Naive thymus-derived CD8-positive, alpha-beta T cell (primary cell): ENCODE measurements at places on chromosomes 13 and 19.

DNA sequence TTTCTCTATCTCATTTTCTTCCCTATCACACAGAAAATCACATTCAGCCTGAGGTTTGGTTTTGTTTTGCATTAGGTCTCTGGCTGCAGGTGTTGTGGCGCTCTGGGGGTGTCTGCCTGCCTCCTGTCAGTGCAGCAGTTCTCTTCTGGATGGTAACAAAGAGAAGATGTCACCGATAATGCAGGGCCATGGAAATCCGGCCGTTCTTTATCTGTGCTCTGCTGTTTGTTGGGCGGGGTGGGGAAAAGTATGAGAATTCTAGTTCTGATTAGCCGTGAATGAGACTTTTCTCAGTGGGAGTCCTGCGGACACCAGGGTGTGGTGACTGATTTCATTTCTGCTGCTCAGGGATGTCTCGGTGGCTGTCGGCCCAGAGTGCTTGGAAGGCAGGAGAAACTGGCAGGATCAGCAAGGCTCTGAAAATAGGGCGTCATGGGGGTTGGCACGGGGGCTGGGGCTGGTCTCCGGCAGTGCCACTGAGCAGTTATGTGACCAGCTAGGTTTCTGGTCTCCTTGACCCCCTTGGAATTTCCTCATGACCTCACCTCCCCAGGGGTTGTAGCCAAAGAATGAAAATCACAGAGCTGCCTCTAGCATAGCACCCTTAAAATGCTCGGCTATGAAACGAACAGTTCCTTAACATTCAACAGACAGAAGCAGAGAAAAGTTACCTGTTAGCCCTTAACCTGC is 5.0 kb downstream of the RNF113B start:
- DNase-seq = no peak

GRCh38 chr13:40116008-40116407 is 460.5 kb downstream of the COG6 start:
- DNase-seq = no peak

DNA sequence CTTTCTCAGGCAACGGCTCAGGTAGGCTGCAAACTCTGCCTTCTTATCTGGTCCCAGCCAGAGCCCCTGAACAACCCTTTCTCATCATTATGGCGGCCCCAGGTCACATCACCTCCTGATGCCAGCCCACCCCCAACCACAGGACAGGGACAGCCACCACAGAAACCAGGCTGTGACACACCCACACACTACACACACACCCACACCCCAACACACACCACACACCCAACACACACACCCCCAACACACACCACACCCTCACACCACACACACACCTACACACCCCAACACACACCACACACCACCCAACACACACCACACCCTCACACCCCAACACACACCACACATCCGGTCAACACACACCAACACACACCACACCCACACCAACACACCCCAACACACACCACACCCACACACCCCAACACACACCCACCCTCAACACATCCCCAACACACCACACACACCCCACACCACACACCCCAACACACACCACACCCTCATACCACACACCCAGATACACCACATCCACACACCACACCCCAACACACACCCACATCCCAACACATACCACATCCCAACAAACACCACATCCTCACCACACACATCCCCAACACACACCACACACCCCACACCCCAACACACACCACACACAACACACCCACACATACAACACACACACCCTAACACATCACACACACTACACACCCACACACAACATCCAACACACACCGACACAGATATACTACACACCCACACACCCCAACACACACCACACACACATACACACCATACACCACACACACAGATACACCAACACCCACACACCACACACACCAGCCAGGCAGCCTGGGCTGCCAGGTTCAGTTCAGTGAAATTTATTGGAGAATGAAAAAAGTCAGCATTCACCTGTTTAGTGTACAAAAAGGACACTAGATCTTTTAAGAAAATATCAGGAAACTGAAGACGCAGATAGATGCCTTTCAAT is 4.2 kb upstream of the ISYNA1 start:
- DNase-seq = peak; percentile 34

DNA sequence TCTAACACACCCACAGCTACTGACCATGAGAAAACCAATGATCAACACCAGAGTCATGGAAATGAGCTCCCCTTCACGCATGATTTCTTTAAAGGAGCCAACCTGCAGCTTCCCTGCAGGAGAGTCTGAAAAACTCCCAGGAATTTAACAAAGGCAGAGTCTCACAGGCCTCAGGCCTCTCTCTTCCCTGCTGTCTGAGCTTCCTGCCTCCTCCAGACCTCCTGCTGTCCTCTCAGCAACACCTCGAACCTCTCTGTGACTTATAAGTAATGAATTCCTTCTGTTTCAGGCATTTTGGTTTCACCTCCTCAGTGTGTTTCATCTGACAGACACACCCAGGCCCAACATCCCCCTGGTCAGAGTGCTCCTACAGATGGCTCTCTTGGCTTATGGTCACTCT is 1044.4 kb downstream of the UQCRFS1 start:
- no peak for DNase-seq

GRCh38 chr19:35552534-35553384 is 7.3 kb downstream of the TMEM147 start:
- no peak for DNase-seq

DNA sequence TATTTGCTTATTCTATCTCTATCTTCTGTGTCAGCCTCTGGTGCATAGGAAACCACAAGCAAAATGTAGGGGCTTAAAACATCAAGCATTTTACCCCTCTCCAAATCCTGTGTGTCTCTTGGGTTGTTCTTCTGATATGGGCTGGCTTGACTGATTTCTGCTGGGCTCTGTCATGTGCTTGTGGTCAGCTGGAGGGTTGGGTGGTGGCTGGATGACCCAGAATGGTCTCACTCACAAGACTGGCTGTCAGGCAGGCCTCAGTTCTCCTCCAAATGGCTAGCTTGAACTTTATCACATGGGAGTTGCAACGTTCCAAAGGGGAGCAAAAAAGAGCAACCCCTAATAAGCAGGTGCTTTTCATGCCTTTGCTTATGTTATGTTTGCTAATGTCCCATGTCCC is 9.6 kb upstream of the LYPD5 start:
- no peak for DNase-seq

DNA sequence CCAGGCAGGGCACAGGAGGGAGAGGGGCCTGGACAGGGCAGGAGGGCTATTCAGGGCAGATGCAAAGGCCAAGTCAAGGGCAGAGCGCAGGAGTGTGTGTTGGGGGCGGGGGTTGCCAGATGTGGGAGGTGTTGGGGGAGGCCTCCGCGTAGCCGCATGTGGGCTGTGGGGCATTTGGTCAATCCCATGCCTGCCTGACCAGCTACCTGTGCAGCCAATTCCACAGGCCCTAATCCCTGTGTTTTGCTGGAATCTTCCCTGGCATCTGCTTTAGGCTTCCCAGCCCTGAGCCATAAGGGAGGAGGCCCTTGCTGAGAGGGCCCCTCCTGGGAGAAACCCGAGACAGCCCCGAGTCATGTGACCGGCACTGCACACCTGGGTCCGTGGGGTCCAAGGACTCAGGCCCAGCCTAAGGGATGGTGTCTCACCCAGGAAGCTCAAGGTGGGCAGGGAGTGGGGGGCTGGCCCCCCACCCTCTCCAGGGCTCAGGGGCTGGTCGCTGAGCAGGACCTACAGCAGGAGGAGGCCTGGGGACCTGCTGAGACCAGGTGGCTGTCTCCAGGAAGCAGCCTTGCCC is 20.3 kb downstream of the RFX1 start:
- no peak for DNase-seq

DNA sequence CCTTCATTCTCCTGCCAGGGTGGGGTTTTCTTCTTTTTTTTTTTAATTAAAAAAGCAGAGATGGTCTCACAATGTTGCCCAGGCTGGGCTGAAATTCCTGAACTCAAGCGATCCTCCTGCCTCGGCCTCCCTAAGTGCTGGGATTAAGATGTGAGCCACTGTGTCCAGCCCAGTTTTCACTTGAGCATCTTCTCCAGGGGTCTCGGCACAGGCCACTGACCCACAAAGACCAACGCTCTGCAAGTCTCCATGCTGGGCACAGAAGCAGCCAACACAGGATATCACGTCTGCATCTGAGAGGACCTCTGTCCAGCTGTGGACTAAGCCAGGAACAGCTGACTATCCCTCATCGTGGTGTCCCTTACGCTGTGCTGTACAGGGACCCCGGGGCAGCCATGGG is 9.5 kb upstream of the TMEM86B start:
- DNase-seq = no peak

DNA sequence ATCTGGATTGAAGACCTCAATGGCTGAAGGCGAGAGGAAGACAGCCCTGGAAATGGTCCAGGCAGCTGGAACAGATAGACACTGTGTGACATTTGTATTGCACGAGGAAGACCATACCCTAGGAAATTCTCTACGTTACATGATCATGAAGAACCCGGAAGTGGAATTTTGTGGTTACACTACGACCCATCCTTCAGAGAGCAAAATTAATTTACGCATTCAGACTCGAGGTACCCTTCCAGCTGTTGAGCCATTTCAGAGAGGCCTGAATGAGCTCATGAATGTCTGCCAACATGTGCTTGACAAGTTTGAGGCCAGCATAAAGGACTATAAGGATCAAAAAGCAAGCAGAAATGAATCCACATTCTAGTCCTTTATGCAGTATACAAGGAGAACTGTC is 1.2 kb downstream of the POLR1D start:
- DNase-seq = no peak

- DNase-seq = no peak
Measured at GRCh38 chr13:44407379-44407778, 33.8 kb downstream of the SERP2 start.

DNA sequence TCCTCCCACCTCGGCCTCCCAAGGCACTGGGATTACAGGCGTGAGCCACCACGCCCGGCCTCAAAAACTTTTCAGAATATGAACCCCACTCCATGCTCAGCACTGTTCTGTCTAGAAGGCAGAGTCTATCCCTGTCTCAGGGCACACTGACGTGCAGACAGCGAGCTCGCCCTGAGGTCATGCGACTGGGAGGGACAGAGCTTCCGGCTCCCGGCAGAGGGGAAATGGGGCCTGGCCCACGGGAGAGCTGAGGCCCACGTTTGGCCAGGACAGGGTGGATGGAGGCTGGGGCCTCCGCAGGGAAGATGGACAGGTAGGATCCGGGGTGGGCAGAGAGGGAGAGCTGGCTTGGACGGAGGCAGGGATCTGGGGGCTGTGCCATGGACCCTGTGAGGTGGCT is 2.8 kb upstream of the AZU1 start:
- DNase-seq = no peak

DNA sequence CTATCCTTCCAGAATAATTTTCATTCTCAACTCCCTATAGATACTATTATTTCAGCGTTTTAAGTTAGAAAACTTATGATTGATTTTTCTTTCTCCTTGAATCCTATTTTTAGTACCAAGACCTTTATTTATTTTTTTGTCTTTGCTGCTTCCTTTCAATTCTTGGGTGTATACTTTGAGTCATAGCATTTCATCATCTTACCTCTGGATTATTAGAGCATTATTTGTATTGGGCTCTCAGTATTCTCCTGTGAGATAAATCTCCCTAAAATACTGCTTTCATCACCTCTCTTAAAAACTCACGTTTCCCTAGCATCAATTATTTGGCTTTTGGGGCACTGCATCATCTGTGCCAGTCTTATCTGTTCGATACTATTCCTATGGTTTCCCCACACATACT is 222.8 kb downstream of the POSTN start:
- DNase-seq = no peak

DNA sequence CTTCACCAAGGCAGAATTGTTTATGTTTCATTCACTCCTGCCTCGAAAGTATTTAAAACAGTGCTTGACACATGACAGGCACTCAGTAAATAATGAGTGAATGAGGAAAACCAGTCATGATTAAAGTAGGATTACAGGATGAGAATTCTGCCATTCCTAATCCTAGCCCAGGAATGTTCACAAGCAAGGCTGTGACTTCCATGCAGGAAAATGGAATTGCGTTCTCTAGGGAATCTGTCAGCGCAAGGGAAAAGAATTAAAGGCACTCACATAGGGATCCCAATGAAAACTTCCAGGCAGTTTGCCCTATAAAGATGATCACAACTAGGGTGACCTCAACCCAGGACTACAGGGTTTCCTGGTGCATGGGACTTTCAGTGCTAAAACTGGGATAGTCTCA is 143.4 kb downstream of the CYSLTR2 start:
- no peak for DNase-seq

- DNase-seq = peak; percentile 20
Measured at GRCh38 chr19:37817180-37817981, 38.0 kb upstream of the ZNF573 start.

- DNase-seq = no peak
Measured at GRCh38 chr19:30498707-30499106, 126.5 kb downstream of the ZNF536 start.

GRCh38 chr19:41376241-41376997 is at the start of gene TMEM91:
TSS of gene TMEM91 (plus strand) at chr19:41376533. CDS start at chr19:41378310, 1,777 bp downstream.
- no peak for DNase-seq

DNA sequence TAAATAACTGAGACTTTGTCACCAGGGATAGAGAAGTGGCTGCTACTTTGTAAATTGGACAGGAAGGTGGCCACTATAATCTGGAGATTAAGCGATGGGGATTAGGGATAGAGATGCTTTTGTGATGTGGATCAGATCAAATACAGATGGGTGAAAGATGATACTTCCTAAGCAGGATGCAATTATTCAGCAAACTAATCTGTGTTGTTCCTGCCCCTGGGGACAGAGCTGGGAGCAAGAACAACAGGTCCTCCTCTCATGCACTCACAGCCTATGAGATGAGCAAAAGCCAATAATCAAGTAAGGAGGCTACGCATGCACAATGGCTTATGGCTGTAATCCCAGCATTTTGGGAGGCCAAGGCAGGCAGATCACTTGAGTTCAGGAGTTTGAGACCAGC is 4.6 kb downstream of the RGL3 start:
- no peak for DNase-seq

DNA sequence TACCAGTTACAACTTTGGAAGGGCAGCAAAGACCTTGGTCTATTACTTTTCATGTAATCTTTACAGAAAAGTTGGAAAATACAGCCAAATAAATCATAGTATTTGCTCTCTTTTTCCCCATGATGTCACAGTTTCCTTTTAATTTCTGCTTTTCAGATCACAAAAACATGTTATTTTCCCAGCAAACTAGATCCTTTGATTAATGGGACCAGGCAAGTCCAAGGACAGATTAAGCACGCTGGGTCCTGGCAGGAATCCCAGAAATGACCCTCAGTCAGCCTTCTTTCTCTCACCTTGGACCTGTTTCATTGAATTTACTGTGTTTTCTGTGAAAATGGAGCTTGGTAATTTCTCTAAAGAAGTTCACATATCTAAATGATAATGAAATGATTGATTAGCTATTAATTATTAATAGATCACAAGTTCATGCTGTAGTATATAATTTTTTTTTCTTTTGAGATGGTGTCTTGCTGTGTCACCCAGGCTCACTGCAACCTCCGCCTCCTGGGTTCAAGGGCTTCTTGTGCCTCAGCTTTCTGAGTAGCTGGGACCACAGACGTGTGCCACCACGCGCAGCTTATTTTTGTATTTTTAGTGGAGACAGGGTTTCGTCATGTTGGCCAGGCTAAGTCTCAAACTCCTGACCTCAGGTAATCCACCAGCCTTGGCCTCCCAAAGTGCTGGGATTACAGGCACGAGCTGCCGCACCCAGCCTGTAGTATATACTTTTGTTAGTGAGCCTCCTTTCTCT is 16.0 kb downstream of the SPATA13 start:
- DNase-seq = no peak
